ENCODE measurements at places on chromosomes 5 and 9.

- DNase-seq = no peak
Observed at GRCh38 chr5:14743601-14744295, 79.2 kb downstream of the OTULIN start.

DNA sequence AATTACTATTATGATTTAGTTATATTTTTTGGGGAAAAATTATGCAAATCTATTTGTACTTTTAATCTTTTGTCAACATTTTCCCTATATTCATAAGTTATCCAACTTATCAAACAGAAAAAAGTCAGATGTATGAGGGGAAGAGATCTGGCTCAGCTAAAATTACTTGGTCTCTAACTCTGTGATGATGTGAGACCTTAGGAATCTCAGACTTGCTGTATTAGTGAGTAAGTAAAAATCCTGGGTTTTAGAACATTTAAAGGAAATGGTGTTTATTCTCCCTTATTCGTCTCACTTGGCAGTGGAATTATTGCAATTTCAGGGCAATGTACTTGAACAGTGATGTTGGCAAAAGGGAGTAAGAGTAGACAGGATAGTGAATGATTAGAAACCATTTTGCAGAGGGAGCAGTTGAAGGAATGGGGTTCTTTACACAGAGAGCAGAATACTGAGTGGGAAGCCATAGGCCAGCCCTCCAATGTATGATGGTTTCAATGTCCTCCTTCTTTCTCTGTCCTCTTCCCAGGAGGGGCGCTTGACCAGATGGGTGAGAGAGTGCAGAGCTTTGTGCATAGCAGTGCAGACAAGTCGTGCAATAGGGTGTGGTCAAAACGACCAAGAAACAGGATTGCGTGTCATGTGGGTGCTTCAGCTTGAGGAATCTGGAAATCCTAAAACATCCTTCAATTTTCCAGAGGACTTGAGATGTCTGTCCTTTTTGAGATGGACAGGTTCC lies 91.7 kb downstream of the TENT4A start:
- DNase-seq = no peak

- no peak for DNase-seq
Observed at GRCh38 chr5:123543438-123543837, 31.5 kb downstream of the CSNK1G3 start.

- DNase-seq = peak; percentile 32
Observed at GRCh38 chr5:112738191-112738560, 491 bp downstream of the APC start.

DNA sequence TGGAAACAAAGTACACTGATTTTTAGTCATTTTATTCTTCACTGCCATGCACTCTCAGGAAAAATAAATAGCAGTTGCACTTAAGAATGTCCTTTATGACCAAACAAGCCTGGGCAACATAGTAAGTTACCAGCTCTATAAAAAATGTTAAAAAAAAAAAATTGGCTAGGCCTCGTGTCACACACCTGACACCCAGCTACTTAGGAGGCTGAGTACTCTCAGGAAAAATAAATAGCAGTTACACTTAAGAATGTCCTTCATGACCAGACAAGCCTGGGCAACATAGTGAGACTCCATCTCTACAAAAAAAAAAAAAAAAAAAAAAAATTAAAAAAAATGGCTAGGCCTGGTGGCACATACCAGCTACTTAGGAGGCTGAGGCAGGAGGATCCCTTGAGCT lies 304.6 kb downstream of the SLCO4C1 start:
- no peak for DNase-seq

GRCh38 chr5:124478264-124478663 lies 268.2 kb downstream of the ZNF608 start:
- DNase-seq = no peak

DNA sequence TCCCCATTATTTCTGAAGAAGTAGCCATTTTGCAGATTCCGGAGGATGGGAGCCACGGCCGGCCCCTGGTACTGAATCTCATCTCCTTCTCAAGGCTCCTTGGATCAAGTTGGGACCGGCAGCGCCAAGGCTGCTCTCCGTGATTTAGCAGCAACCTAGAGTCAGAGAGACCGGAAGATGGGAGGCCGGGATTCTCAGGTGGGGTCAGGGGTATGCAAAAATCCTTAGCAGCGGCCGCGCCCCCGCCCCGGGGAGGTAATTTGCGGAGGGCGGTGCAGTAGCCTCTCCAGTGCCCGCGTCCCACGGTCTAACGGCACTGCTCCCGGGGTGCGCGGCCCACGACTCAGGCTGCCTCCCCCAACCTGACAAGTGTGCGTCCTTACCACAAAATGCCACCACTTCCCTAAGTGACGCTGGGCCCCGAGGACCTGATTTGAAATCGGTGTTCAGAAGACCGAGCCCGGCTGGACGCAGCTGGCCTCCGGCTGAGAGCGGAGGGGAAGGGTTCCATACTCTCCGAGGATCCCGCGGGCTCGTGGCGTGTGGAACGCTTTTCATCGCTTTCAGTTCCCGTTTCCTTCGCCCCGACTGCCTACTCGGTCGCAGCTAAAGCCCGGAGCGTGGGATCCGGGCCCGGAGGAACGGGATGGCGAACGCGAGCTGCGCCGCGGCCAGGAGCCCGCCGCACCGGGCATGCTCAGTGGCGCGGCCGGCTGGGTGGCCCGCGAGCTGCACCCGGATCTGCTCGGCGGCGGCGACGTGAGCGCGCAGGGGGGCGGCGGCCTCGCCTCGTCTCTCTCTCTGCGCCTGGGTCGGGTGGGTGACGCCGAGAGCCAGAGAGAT lies at the start of gene SCAMP1:
SCAMP1 (plus strand) TSS at position 787 of the 843 bp plus-strand sequence; CDS start at position 842, 55 bp downstream.
- peak; percentile 77 for DNase-seq

GRCh38 chr5:172871982-172872381 lies 37.9 kb downstream of the ERGIC1 start:
- no peak for DNase-seq

DNA sequence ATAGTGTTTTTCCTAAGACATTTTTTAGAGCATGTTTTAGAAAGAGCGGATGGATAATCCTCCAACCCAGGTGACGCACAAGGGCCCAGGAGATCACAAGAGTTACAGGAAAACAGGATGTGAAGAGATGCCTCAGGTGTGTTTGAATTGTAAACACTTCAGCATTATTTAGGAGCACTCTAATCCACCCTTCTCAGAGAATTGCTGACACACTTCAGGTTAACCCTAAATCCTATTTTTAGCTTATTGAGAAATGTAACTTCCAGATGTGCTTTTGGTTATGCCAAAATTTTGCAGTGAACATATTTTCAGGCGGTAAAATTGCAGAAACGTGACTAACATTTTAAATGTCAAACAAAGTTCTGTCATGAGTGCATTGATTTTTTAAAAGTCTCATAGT lies 755.4 kb upstream of the CTNND2 start:
- no peak for DNase-seq

DNA sequence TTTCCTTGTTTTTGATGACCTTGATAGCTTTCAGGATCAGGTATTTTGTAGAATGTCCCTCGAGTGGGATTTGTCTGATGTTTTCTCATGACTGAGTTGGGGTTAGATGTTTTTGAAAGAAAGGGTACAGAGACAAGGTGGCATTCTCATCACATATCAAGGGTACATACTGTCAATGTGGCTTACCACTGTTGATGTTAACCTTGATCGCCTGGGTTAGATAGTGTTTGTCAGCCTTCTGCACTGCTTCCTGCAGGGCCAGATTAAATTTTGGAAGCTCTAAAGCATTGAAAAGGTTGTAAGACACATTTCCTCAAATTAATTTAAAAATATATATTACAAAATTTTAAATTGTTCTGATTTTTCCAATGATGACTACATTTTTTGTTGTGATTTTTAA lies 287.4 kb upstream of the ACTBL2 start:
- no peak for DNase-seq

DNA sequence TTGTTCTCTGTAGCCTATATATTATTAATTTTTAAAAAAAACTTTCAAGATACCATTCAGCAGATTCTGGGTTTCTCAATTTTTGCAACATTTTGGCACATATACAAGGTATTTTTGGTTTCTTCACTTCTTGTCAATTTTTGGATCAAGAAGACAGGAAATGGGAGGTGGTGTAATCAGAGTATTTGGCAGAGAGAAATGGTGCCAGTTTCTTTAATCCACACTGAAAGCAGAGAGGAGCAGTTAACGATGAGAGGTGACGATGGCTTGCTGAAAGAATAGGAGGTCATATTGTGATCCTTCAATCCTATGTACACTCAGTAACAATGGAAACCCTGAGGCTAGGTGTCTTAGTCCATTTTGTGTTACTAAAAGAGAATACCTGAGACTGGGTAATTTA lies 16.4 kb downstream of the NNT start:
- DNase-seq = no peak

DNA sequence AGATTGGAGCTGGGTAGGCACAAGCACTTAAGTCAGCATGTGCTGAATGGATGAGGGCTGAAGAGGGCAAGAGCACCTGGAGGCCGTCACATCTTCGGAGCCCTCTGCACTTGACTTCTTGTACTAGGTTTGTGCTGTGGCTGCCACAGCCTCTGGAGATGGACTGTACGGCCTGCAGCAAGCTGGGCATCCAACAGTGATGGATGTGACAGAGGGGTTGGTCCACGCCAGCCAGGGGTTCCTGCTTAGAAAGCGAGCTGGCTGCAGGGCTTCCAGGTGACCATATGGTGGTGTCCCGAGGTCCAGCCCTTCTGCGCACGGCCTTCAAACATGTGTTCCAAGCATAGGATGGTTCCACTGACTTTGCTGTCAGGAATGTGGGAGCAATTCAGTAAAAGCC lies 65.1 kb upstream of the PHYKPL start:
- DNase-seq = no peak

- no peak for DNase-seq
Observed at GRCh38 chr5:171437286-171437821, 17.9 kb downstream of the FGF18 start.

- no peak for DNase-seq
Observed at GRCh38 chr5:150246429-150246828, 43.1 kb downstream of the CAMK2A start.

DNA sequence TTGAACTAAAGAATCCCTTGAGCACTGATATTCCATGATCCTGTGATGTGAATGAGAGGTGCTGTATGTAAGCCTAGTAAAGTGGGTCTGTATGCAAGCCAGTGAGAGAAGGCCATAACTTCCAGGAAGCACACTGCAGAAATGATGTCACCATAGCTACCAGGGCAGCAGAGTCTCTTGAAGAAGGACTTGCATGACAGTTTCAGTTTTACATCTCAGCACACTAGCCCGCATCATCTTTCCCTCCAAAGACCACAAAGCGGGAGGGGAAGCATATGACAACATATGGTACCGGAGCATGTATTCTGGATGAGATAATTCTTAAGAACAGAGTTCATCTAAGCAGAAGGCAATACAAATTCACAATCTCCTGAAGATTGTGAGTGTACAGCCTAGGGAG lies 37.6 kb upstream of the MAST4 start:
- no peak for DNase-seq

DNA sequence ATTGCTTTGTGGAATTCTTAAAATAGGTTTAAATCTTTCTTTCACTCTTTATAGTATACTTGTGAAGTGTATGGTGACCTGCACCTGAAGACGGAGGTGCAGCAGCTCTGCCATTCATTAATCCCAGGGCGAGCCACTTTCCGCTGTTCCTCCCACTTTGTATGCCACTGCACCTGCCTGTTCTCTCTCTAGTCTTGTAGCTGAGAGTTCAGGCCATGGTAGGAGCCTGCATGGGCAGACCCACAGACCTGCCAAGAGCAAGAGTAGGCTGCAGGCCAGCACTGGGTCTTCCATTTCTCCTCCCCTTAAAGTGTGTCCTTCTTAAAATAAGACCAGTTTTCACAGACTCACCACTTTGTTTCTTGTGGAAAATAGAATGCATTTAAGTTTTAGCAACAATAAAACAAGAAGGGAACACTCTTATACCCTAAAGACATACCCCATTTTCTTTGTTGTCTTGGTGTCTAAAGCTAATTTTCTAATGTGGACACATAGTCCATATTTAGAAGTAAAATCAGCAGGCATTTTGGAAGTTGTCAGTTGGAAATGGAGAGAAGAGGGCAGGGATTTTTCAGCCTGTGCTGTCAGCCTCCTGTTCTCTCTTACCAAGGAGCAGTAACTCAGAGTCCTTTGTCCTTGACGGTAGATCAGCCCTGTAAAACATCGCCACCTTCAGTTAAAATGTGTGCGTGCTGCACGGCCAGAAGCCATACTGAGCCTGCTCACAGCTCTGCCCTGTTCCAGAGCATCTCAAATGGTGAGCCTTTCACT lies 103.2 kb downstream of the SNCAIP start:
- DNase-seq = peak; percentile 13

GRCh38 chr5:147216552-147217154 lies 18.2 kb upstream of the STK32A start:
- DNase-seq = no peak

DNA sequence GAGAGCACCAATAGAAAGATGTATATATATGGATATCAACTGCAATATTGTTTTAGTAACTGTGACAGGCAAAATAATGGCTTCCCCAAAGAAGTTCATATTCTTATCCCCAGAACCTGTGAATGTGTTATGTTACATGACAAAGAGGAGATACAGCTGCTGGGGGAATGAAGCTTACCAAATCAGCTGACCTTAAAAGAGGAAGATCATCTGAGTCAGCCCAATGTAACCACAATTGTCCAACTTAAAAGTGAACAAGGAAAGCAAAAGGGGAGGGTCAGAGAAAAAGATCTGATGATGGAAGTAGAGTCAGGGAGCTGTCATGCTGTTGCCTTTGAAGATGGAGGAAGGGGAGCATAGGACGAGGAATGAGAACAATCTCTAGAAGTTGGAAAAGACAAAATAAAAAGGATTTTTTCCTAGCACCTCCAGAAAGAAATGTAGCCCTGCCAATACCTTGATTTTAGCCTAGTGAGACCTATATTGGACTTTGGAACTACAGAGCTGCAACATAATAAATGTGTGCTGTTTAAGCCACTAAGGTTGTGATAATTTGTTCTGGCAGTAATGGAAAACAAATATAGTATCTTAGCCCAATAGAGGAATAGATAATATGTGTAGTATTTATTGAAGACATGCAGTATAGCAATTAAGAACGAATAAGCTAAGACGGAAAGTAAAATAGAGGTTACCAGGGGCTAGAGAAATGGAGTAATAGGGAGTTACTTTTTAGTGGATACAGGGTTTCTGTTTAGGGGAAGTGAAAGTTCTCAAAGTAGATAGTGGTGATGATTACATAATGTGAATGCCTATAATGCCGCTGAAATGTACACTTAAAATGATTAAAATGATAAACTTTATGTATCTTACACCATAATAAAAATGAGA lies 115.9 kb downstream of the PIK3R1 start:
- peak; percentile 83 for DNase-seq

- no peak for DNase-seq
Observed at GRCh38 chr9:122228568-122229484, at the start of gene LHX6. TSS of gene LHX6 (minus strand) at chr9:122228957. CDS start at chr9:122228740, 217 bp downstream.

- no peak for DNase-seq
Observed at GRCh38 chr9:10251490-10251889, 361.3 kb downstream of the PTPRD start.

- no peak for DNase-seq
Observed at GRCh38 chr9:137982200-137982599, 104.6 kb downstream of the CACNA1B start.

DNA sequence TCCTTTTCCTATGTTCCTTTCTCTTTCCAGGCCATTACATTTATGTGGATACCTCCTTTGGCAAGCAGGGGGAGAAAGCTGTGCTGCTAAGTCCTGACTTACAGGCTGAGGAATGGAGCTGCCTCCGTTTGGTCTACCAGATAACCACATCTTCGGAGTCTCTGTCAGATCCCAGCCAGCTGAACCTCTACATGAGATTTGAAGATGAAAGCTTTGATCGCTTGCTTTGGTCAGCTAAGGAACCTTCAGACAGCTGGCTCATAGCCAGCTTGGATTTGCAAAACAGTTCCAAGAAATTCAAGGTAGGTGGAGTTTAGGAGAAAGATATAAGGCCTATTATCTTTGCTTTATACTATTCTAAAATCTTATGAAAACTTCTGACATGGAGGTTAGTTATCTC lies 64.5 kb downstream of the MAMDC2 start:
- DNase-seq = no peak

- DNase-seq = no peak
Observed at GRCh38 chr9:95171001-95171400, 146.5 kb downstream of the FANCC start.
